T-cell (primary cell): ENCODE measurements at places on chromosomes 2 and 18. TPM values are rescaled to one million over a fixed set of nuclear protein-coding genes. Genes with fewer than 3 reads are reported as not detected.

DNA sequence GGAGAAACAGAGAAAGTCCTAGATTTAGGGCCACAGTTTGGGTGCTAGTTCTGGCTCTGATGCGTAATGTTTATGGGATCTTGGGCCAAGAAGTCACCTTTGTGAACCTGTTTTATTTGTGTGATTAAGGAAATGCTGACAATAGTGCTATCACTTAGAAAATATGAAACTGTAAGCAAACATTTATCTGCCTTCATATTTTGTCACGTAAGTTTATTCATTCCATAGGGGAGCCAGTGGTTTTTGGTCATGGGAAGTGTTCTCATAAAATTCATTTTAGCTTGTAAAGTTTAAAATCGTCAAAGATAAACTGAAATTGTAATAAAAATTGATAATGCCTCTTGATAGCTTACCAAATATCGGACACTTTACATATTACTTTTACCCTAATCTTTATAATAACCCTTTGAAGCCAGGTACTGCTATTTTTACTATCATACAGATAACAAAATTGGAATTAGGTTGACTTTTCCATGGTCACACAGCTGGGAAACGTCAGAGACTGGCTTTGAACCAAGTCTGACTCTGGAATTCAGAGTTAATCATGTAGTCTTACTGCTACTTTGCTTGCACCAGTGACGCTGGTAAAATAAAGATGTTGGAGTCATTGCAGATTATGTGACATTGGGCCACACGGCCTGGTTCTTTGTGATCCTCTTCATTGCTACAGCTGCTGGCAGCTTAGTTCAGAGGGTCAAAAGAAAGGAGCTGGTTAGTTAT is 99.7 kb downstream of the ICA1L start:
- no peak for DNase-seq

GRCh38 chr2:142095647-142096046 is 35.2 kb downstream of the LRP1B start:
- no peak for DNase-seq

DNA sequence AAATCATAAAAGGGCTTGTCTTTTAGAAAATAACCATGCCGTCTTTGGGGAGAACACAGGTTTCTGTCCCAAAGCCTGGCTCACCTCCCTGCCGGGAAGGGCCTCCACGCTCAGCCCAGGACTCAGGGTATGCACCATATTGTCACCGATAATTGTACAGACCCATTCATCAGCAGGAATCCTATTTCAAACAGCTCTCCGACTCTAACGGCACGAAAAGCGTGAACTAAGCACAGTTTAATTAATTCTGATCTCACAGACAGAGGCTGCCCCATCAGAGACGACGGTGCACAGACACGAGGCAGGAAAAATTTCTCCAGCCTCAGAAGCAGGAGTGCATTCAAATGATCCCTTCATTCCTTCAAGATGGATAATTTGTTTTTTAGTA is 276.2 kb downstream of the MYCN start:
- DNase-seq: no peak

GRCh38 chr18:54280220-54280569 is 10.9 kb downstream of the POLI start:
- no peak for DNase-seq

DNA sequence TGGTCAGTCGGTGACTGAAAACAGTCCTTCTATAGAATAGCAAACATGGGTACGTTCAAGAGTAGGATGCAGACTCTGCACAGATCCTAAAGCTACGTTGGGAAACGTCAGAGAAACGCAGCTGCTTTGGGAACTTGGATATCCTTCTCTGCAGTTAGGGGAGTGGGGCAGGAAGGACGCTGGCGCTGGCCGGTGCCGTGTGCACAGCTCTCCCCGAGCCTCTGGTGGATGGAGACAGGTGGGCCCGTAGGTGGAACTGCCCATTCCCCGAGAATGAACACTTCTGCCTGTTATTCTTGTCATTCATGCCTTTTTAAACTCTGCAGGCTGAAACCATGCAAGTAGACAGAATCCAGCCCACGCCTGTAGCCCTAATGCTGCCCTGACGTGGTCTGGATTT is 91.7 kb upstream of the MBOAT2 start:
- DNase-seq: no peak

DNA sequence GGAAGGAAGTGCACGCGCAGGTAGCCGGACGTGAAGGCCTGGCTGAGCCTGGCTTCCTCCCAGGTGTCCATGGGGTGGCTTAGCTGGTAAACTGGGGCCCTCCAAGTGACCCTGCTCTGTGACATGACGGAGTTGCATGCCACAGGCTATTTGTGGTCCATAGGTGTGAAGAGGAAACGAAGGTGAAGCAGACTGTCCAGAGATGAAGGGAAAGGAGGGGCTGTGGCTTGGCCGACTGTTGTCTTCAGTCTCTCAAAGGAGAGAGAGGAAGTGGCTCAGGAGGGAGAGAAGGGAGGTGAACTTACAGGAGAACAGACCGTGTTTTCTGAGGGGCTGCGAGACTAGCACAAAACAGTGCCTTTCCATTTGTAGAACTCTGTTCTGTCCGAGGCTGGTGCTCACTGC is 19.3 kb downstream of the INPP5D start:
- no peak for DNase-seq

DNA sequence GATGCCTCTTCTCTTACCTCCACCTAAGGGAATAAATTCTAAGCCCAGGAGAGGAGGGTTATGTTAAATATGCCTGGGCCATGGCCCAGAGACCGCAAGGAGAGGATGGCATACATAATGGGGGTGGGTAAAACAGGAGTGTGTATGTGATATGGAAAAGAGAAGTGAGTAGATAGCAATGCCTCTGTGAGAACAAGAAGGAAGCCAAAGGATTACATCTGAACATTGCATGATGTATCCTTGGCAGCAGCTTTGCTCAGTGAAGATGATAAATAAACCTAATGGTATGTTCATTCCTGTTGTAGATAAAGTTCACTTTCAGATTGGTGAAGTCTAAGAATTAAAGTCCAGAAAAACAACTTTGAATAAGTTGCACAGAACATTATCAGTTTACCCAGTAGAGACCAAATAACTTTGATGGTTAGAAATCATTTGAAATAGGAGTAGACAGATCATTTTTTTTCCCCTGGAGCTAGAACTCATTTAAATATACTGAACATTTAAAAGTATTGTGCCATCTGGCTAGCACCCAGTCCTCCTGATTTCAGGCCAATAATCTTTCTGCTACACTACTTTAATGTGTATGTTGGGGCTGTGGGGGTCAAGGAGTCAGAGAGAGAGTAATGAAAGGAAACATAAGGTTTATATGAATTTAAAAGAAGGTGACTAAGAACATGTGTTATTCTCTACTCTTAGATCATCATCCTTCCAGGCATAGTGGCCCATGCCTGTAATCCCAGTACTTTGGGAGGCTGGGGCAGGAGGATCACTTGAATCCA is 231.7 kb downstream of the PARD3B start:
- DNase-seq: no peak

DNA sequence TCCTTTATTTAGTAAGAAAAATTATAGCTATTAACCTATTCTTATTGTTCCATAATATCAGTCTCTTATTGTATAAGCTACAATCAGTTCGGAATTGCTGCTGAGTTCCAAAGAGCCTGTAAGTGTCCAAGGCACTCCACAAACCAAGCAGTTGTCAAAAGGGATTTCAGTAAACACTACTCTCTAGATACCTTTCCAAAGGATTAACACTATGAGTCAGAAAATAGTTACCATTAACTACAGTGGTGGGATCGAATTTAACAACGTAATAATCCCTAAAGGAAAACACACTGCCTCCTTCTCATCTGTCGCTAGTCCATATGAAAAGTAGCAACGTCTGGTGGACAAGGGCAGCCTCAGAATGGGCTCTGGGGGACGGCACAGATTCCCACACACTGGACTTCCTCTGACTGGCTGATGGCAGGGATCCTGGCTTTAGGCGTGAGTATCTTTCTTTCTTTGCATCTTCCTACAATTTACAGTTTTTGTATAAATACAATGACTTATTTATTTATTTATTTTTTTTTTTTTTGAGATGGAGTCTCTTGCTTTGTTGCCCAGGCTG is 8.8 kb downstream of the TGFBRAP1 start:
- no peak for DNase-seq

DNA sequence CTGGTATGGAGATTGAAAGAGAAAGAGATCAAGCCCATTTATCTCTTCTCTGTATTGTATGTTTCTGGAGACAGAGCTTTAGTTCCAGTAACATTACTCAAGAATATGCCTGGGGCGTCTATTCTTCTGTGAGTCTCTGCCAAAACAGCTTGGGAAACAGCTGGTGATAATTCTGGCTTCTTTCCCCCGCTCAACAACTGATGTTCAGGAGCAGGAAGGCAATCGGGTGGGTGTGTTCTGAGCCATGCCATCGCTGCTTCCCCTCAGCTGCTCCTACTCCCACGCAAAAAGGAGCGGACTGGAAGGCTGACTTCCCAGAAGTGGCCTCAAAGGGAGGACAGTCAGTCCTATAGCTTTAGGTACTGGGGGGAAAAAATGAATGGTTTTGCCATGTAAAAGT is 695.1 kb downstream of the PLCL1 start:
- no peak for DNase-seq

Gene CAD
- total RNA-seq: 38.5 TPM

Gene CCDC68
- not detected for total RNA-seq

Gene ZNF892
- 4.1 TPM for total RNA-seq

Gene PLEK
- 5.1 TPM for total RNA-seq

Gene SLC9A4
- total RNA-seq: not detected
